ENCODE measurements at places on chromosomes 1 and 21.

GRCh38 chr1:91282695-91283420 is 121.8 kb downstream of the HFM1 start:
- peak; percentile 75 for DNase-seq

DNA sequence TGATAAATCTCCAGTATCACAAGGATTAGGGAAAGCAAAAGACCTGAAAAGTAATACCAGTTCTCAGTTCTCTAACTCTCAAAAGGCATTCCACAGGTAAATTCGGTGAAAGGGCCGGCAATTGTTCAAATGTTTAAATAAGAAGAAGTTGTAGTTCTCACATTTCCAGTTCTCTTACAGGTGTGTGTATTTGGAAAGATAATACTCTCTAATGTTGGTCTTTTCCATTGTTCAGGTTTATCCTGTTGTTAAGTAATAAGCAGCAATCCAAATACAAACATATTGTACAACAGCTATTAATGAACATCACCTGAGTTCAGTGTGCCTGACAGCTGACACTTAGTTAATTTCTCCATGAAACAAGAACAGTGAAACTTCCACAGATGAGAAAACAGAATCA is 13.2 kb upstream of the PRKAB2 start:
- DNase-seq, result no peak

DNA sequence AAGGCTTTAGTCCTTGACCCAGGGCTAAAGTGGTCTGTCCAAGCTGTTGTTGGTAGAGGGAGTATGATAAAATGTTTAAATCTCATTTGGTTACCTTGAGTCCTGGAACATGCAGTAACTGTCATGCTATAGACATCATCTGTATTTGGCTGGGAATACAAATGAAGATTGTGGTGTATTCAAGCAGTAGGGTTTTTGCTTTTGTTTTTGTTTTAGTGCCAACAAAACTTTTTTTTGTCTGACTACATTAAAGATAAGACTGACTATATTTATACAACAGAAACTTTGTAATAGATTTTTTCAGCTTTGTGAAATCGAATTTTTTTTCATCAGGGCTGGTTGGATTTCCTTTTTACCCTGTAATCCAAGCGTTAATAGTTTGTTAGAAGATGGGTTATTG is 7.4 kb upstream of the SARS1 start:
- no peak for DNase-seq

DNA sequence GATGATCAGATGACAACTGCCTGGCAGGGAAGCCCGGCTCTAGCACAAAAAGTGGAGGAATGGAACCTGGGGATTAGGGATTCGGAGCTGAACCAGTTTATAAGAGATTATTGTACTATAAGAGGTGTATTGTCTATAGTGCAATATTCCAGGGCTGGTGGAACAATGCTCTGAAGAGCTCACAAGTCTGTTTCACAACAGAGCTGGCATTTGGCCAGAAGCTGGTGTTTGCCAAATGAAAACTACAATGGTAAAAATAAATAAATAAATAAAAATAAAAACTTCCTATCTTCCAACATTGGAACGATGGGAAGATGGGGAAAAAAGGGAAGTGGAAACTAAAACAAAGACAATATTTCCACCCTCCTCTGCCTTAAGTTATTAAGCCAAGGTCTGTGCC is 73.5 kb downstream of the CHODL start:
- no peak for DNase-seq

- DNase-seq, result no peak
Observed at GRCh38 chr1:26450908-26451307, 18.8 kb downstream of the DHDDS start.

DNA sequence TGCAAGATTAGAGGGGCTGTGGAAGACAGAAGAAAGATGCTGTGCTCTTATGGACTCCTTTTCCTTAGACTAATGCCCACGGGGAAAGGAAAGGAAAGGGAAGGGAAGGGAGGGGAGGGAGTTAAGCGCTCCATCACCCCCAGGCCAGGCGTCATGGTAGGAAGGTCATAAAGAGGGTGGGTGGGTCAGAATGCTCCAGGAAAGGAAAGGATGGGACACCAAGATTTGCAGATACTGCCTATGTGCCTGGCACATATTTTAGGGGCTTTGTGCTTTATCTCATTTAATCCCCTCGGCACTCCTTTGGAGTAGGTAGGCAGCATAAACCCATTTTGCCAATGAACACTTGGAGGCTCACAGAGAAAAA is 41.4 kb downstream of the MAB21L3 start:
- DNase-seq, result no peak

Data from AG08395 (cell line).